ENCODE measurements at places on chromosomes 7 and 10.

- peak; percentile 65 for DNase-seq
Observed at GRCh38 chr7:157276731-157277562, 59.9 kb upstream of the DNAJB6 start.

- no peak for DNase-seq
Observed at GRCh38 chr10:88216976-88217375, 353.6 kb downstream of the PTEN start.

- DNase-seq, result no peak
Observed at GRCh38 chr10:121813211-121813815, 114.5 kb downstream of the ATE1 start.

DNA sequence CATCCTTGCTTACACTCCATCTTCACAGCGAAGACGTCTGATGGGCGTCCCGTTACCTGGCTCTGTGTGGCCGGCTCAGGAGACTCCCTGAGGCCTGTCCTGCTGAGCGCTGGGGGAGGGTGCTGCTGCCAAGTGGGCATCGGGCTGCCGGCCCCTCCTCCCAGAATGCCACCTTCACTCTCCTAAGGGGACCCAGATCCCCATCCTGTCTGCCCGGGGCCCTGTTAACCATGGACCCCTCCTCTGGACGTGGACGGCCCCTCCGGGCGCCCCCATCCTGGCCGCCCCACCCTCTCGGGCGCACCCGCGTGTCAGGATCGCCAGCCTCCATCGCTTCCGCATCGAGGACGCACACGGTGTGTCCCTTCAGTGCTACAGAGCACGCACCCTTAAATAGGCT is 7.3 kb upstream of the FOXL3 start:
- DNase-seq, result no peak

DNA sequence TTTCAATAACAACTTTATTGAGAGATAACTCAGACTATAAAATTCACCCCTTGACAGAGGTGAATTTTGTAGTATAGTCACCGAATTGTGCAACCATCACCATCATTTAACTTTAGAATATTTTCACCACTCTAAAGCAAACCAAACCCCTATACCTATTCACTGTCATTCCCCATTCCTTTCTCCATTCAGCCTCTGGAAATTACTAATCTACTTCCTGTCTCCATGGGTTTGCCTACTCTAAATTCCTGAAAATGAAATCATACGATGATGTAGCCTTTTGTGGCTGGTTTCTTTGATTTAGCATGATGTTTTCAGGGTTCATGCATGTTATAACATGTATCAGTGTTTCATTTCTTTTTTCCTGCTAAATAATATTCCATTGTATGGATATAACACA is 15.6 kb upstream of the LMTK2 start:
- no peak for DNase-seq

DNA sequence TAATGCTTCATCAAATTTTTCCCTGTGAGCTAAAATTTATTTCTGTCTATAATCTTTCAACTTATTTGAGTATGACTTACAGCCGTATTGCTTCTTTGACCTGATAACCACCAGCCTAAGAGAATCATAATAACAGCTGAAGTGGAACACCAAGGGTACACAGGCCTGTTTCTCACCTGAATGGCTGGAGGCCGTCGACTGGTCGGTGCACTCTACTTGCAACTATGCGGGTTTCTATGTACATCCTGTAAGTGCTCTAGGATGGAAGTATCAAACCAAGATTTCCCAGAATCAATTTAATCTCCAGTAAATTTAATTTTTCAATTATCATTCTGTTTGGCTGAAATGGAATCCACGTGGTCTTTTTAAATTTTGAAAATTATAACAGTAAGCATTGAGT is 504.8 kb upstream of the PHF14 start:
- DNase-seq, result no peak

DNA sequence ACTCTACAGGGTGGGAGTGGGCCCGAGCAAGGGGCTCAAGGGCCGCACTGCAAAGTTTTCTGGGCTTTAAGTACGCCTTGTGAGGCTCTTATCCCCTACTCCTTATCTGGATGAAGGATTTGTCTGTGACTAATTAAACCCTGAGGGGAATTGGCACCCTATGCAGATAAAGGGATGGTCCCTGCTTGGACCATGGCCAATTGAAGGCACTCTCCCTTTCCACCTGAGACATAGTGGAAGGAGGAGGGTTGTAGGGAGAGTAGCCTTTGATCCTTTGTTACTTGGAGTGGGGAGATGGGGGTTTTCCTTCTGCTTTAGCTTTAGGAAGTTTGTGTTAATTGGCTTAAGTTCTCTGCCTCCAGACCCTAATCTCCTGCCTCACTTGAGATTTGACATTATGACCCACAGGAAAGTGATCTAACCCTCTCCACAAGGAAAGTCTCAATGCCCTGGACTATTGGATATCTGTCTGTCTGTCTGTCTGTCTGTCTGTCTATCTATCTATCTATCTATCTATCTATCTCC is 1158.8 kb upstream of the SORCS1 start:
- DNase-seq, result no peak

- no peak for DNase-seq
Observed at GRCh38 chr7:35536396-35536826, 158.5 kb downstream of the HERPUD2 start.

DNA sequence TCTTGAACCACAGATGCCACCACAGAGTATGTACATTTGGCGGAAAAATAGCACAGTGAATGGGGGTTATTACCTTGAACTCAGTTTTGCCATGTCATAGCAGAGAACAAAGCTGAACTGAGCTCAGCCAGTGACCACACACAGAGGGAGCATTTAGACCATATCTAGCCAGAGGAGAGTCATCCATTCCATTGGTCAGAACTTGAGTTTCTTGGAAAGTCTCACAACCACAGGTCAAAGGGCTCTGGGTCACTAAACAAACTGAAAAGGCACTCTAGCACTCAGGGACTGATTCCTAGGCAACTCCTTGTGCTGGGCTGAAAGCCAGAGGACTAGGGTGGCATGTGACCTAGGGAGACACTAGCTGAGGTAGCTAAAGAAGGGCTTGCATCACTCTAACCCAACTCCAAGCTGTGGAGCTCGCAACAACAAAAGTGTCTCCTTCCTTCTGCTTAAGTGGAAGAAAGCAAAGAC is 239.7 kb upstream of the SEMA3D start:
- no peak for DNase-seq

GRCh38 chr10:112953174-112954159 is 3.4 kb downstream of the TCF7L2 start:
- DNase-seq, result no peak

- DNase-seq, result no peak
Observed at GRCh38 chr7:14398526-14398925, 409.1 kb upstream of the ETV1 start.

DNA sequence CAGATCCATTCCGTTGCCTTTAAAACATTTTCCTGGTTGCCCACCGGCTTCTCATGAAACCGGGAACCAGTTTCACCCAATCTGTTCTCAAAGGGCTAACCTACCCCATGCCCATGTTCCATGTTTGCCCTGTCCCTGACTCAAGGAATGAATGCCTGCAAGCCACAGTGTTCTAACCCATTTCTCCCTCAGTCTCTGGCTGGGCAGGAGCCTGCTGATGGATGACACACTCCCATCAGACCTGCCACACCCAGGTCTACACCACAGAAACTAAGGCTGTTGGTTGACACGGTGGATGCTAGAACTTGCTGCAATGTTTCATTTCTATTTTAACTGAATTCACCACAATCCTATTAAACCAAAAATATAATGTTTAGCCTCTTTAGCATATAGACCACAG is 15.6 kb downstream of the CLRN3 start:
- DNase-seq, result no peak

DNA sequence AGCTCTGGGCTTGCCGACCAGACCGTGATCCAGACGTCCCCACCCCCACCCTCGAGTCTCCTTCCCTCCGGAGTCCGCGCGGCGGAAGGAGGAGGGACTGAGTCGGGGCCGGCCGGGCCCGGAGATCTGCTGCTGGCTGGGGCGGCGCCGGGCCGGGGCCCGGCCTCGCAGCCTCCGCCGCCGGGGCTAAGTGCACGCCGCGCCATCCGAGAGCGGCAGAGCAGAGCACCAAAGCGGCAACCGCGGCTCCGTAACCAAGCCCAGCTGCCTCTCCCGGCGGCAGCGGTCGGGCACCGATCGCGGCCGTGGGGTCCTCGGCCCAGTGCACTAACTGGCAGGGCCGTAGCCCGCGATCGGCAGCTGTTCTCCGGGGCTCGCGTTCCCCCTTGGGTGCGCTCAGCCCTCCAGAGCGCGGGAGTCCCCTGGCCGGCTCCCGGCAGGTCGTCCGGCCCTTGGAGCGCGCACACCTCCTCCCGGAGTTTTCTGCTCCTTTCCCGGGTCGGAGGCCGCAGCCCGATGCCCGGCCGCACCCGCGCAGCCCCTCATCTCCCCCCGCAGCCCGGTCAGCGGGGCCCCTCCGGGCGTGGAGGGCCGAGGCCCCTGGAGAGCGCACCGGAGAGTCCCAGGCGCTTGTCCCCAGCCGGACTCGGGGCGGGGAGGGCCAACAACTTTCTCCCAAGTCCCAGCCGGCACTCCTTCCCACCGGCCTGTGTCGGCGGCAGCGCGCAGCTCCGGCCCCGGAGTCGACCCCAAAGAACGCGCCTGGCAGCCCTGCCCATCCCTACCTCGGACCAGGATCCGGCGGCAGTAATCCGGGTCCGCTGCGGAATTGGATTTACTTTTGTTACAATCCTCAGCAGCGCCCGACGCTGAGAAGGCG is 799 bp downstream of the VAX1 start:
- DNase-seq, result peak; percentile 56

DNA sequence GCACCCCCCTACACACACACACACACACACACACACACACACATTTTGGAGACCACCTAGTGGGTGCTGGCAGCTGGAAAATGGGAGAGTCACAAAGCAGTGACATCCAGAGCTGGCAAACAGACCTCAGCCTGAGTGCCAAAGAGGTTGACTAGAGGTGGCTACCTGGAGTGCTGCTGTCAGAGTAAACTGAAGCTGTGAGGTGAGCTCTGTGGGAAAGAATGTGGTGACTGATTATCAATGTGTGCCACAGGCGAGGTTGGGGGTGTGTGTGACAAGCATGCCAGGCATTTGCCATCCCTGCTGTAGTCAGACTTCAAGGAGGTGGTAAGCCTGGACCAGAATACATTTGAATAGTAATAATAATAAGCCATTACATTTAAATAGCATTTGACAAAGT is 120.6 kb downstream of the SLIT1 start:
- DNase-seq, result no peak

DNA sequence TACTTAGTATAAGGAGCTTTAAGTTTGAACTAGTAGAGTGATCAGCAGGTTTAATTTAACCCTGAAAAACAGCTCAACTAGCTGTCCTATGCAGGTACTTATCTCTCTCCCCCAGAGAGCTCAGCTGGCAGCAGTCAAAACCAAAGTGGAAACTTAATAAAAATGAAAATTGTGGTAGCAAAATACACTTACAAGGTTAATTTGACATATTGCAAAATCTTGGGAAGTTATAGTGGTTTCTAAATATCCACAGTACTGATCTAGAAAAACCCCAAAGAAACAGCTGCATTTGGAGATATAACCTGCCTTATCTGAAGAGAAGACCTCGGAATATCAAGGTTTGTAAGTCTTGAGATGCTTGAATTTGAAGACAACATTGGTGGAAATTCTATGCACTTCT is 269.2 kb downstream of the RNLS start:
- no peak for DNase-seq

- no peak for DNase-seq
Observed at GRCh38 chr10:30114881-30115625, 55.7 kb upstream of the JCAD start.

- DNase-seq, result no peak
Observed at GRCh38 chr7:154375956-154376355, 323.8 kb downstream of the DPP6 start.

DNA sequence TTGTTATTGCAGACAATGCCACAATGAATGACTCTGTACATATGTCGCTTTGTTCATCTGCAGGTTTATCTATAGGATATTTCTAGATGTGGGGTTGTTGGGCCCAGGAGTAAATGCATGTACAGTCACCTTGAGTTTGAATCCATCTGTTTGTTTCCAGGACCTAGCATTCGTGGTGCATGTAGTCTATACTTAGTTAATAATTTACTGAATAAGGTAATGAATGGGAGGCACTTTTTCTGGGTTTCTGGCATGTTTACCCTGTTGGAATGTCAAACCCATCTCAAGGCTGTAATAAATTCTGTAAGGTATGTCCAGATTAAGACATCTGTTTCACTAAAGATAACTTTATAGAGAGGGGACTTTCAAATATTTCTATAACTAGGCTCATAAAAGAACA is 23.5 kb downstream of the HECTD2 start:
- no peak for DNase-seq

- no peak for DNase-seq
Observed at GRCh38 chr7:136058546-136058945, 81.4 kb upstream of the MTPN start.

GRCh38 chr7:22598318-22598920 is 98.4 kb upstream of the STEAP1B start:
- no peak for DNase-seq

- DNase-seq, result no peak
Observed at GRCh38 chr10:66719483-66719882, 206.4 kb upstream of the LRRTM3 start.

GRCh38 chr10:47325303-47326291 is 3.3 kb downstream of the GDF2 start:
- no peak for DNase-seq

DNA sequence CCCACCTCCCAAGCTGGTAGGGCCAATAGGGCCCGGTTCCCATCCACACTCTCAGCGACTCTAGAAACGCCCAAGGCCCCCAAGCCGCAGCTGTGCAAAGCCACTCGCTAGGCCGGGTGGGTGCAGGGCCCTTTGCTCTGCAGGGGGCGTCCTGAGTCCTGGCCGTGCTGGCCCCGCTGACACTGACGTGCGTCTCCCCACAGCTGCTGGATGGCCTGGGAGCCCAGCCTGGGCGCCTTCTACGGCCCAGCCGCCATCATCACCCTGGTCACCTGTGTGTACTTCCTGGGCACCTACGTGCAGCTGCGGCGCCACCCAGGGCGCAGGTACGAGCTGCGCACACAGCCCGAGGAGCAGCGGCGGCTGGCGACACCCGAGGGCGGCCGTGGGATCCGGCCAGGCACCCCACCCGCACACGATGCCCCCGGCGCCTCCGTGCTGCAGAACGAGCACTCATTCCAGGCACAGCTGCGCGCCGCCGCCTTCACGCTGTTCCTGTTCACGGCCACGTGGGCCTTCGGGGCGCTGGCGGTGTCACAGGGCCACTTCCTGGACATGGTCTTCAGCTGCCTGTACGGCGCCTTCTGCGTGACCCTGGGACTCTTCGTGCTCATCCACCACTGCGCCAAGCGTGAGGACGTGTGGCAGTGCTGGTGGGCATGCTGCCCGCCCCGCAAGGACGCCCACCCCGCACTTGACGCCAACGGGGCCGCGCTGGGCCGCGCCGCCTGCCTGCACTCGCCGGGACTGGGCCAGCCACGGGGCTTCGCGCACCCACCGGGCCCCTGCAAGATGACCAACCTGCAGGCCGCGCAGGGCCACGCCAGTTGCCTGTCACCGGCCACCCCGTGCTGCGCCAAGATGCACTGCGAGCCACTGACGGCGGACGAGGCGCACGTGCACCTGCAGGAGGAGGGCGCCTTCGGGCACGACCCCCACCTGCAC is 31.6 kb upstream of the KNDC1 start:
- no peak for DNase-seq

DNA sequence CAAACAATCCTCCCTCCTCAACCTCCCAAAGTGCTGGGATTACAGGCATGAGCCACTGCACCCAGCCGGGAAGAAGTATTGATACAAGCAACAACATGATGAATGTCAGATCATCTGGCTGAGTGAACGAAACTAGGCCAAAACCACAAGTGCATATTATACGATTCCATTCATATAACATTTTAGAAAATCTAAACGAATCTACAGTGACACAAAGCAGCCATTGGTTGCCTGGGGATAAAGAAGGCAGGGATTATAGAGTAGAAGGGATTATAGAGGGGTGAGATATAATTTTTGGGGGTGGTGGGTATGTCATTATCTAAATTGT is 11.5 kb upstream of the RHBDD2 start:
- DNase-seq, result no peak

Measured in activated CD4-positive, alpha-beta T cell treated with anti-CD3 and anti-CD28 coated beads, Interleukin-2, amount 10 ng/mL, durations not matched to agents 24 days and 14 days (primary cell).